H1 (cell line): ENCODE measurements at places on chromosomes 5 and 9. TPM values are rescaled to one million over a fixed set of nuclear protein-coding genes. Genes with fewer than 3 reads are reported as not detected.
A peak's percentile ranks its signal among the peaks of the same experiment; 100 is the strongest.

Gene OLFML2A
- total RNA-seq = 11.4 and 11.5 TPM in 2 replicates

DNA sequence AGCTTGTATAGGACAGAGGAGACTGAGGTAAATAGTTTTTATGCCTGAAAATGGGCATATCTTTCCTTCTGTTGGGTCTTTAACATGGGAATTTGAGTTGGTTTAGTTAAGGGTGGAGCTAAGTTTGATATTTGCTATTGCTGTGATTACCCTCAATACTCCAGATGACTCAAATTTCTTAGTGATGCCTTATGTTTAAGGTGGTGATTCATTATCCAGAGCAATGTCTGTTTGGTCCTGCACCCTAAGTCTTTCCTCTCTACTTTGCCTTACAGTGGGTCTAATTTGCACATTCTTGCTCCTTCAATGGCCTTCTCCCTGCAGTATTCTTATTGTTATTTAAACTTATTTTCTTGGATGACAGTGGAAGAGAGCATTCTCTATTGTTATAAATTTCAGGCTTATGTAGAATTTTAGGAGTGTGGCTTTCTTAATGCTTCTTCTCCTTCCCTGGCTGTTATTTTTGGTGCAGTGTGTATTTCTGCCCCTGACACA lies 312.9 kb upstream of the RPS23 start:
- DNase-seq = no peak
- H3K4me1 ChIP-seq = no peaks in the 10 kb centered on the region; the same call in none of the 2 replicates
- H3K27me3 ChIP-seq = no peaks in the 10 kb centered on the region
- no peaks in the 10 kb centered on the region for H3K36me3 ChIP-seq
- H3K4me3 ChIP-seq = peak overlapping the region; percentile 27; the same call in 1 of the 2 replicates

GRCh38 chr5:24571302-24571701 lies 73.5 kb downstream of the CDH10 start:
- no peaks in the 10 kb centered on the region for H3K36me3 ChIP-seq
- H3K4me3 ChIP-seq = no peak overlapping the region
- H3K27ac ChIP-seq = no peak overlapping the region
- no peak for DNase-seq
- H3K4me1 ChIP-seq = no peaks in the 10 kb centered on the region
- H3K27me3 ChIP-seq = no peaks in the 10 kb centered on the region

- DNase-seq = no peak
- no peak overlapping the region for H3K4me3 ChIP-seq
- H3K36me3 ChIP-seq = no peaks in the 10 kb centered on the region
- H3K4me1 ChIP-seq = peaks cover 4% of the 10 kb centered on the region; the same call in 1 of the 2 replicates
- H3K27me3 ChIP-seq = no peaks in the 10 kb centered on the region
- H3K27ac ChIP-seq = no peak overlapping the region
Observed at GRCh38 chr9:79687131-79687447, 115.3 kb downstream of the TLE4 start.

- no peak overlapping the region for H3K27ac ChIP-seq
- DNase-seq = no peak
- no peaks in the 10 kb centered on the region for H3K36me3 ChIP-seq
- no peak overlapping the region for H3K4me3 ChIP-seq
Observed at GRCh38 chr5:112594095-112594850, 143.4 kb upstream of the APC start.

DNA sequence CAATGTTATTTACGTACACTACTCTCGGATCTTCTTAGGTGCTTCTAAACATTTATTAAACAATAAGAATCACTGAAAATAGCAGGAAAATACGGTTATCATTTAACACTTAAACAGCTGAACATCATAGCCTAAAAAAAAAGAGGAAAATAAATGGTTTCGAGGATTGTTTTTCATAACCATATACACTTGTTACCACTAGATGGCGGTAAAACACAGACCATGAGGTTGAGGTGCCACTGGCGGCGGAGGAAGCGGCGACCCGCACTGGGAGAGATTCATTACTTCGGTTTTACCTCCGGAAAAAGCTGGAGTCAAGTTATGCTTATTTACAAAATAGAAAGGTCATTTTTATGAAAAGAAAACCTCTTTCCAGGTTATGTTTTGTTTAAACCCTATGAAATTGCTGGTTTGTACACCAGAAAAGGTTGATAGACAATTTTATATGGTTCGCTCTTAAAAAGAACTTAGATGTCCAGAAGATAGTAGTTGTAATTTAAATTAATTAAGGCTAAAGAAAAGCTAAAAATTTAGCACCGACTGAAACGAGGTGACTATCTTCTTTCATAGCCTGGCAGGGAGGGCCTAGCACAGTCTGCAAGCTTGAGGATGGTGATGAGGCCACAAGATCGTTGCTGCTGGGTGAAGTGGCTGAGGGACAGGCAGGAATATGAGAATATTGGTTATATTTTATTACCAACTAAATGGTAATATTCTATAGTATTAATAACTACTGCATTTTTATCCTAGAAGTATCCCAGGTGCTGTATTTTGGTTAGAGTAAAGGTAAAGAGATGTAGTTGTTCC lies 605.7 kb downstream of the RAB3C start:
- DNase-seq = peak; percentile 25
- H3K36me3 ChIP-seq = no peaks in the 10 kb centered on the region
- H3K27ac ChIP-seq = no peak overlapping the region
- H3K27me3 ChIP-seq = no peaks in the 10 kb centered on the region
- H3K4me3 ChIP-seq = no peak overlapping the region

Gene DOK3
- 6.4 and 8.6 TPM in 2 replicates for total RNA-seq

Gene IFNA21
- total RNA-seq = not detected in 2 replicates

DNA sequence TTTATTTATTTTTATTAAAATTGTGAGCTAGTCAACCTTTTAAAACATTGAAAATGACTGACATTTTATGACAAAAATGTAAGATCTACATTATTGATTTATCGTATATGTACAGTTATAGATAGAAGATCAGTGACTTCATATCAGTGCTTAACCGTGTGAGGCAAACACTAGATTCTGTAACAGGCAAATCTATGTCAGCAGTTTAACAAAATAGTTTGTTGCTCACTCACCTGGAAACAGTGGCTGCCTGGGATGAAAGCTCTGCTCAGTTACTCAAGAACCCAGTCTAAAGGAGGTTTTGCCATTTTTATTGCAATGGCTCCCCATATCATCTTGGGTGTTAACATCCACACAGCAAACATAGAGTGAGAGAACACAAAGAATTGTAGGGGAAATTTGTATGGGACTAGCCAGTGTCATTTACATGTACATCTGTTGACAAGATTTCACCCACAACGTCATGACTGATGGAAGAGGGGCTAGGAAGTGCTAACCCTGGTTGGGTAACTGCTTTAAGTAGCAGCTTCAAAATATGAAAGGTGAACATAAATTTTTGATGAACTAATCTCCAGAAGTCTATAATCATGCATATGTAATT lies 49.0 kb downstream of the SGCD start:
- DNase-seq = no peak
- H3K27me3 ChIP-seq = no peaks in the 10 kb centered on the region
- no peaks in the 10 kb centered on the region for H3K36me3 ChIP-seq
- no peaks in the 10 kb centered on the region for H3K4me1 ChIP-seq
- H3K27ac ChIP-seq = no peak overlapping the region
- H3K4me3 ChIP-seq = no peak overlapping the region

Gene EPB41L4A
- total RNA-seq = 4.6 and 6.1 TPM in 2 replicates

- no peak overlapping the region for H3K4me3 ChIP-seq
- no peaks in the 10 kb centered on the region for H3K36me3 ChIP-seq
- no peak for DNase-seq
- H3K27me3 ChIP-seq = no peaks in the 10 kb centered on the region
- H3K27ac ChIP-seq = no peak overlapping the region
Observed at GRCh38 chr5:40674661-40675235, 5.0 kb upstream of the PTGER4 start.

DNA sequence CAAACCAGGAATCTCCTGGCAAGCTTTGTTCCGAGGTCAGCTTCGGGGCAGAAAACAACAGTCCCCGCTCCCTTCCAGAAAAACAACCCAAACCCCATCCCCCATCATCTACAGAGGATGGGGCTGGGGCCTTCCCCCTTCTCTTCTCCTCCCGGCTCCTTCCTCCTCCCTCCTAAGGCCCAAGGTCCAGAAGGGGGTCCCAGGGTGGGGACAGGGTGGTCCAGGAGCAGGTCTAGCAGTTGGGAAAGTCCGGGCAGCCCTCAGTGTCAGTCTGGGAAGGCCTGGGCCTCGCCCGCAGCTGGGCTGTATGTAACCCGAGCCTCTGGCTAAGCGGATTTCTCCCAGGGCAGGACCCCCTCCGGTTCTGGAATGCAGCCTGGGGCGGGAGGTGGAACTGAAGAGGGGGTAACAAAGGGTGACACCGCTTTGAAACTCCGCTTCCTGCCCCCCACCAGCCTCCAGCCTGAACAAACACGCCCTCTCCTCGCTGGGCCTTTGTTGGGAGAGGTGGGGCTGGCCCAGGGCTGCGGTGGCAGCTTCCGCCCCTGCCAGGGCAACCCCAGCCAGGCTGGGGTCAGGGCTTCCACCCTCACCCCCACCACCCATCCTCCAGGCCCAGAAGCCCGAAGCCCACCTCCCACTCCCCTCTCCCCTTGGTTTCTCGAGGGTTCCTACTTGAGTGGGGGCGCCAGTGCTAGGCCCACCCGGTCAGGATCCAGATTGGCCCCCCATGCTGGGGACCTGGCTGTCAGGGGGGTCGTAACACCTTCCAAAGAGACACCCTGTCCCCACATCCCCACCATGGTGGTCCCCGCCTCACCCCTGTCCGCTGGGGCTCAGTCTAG lies 63.5 kb downstream of the C9orf50 start:
- H3K27me3 ChIP-seq = no peaks in the 10 kb centered on the region
- no peaks in the 10 kb centered on the region for H3K36me3 ChIP-seq
- peak overlapping the region; percentile 76 for H3K27ac ChIP-seq
- DNase-seq = peak; percentile 96

GRCh38 chr5:106640511-106640910 lies 1030.2 kb downstream of the EFNA5 start:
- H3K27me3 ChIP-seq = no peaks in the 10 kb centered on the region
- no peak overlapping the region for H3K4me3 ChIP-seq

- no peaks in the 10 kb centered on the region for H3K27me3 ChIP-seq
- H3K36me3 ChIP-seq = no peaks in the 10 kb centered on the region
- DNase-seq = no peak
- no peak within 1 kb of the TSS for H3K27ac ChIP-seq
Observed at GRCh38 chr5:140827704-140828361, at the start of gene PCDHA6. Gene PCDHA6, plus strand, starts transcription at chr5:140827960. Its CDS starts 132 bp downstream, at chr5:140828092.

- H3K36me3 ChIP-seq = no peaks in the 10 kb centered on the region
- DNase-seq = peak; percentile 68
- H3K27ac ChIP-seq = no peak overlapping the region
- H3K27me3 ChIP-seq = peaks cover 18% of the 10 kb centered on the region
Observed at GRCh38 chr9:135075234-135076142, 12.0 kb upstream of the OLFM1 start.

DNA sequence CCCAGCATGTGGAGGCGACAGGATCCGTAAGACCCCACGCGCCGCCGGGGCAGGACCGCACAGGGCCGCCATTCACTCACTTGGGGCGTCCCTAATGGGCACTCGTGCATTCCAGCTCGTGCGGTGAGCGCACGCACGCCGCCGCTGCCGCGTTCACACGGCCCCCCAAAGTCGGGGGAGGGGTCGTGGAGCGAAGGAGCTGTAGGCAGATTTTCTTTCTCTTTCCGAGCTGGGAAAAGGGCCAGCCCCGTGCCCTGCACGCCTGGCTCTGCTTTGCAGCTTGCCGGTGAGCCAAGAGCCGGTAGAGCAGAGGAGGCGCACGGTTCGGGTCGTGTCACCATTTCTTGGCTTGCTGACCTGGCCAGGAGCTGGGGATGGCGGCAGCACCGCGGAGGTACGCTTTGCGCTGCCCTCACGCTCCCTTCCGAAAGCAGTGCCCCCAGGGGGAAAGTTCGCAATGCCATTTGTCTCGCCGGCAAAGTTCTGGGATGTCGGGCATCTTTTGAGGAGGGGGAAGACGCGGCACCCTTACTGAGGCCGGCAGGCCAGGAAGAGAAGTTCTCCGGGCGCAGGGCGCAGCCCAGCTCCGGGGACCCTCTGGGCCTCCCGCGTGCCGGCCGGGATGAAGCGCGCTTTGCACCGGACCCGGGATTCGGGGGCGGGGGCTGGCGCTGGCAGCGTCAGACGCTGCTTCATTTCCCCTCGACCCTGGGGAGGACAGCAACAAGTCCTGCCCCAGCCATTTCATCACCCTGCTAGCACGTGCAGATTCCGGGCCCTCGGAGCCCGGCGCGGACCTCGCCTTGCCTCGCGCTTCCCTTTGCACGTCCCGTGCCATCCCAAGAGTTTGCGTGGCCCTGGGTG lies 898 bp downstream of the STC2 start:
- H3K36me3 ChIP-seq = peaks cover 35% of the 10 kb centered on the region
- H3K4me1 ChIP-seq = peaks cover 16% of the 10 kb centered on the region
- H3K27me3 ChIP-seq = peaks cover 8% of the 10 kb centered on the region
- peak overlapping the region; percentile 38; the same call in 1 of the 2 replicates for H3K27ac ChIP-seq
- peak overlapping the region; percentile 95 for H3K4me3 ChIP-seq

GRCh38 chr9:92774274-92774673 lies 9.6 kb upstream of the BICD2 start:
- H3K4me1 ChIP-seq = peaks cover 7% of the 10 kb centered on the region; the same call in 1 of the 2 replicates
- H3K4me3 ChIP-seq = no peak overlapping the region
- no peaks in the 10 kb centered on the region for H3K27me3 ChIP-seq
- no peaks in the 10 kb centered on the region for H3K36me3 ChIP-seq

Gene SLC36A2
- not detected in 2 replicates for total RNA-seq

Gene TEK
- 33.2 and 35.8 TPM in 2 replicates for total RNA-seq

GRCh38 chr5:152113401-152113800 lies 188.8 kb upstream of the GLRA1 start:
- H3K27me3 ChIP-seq = no peaks in the 10 kb centered on the region
- H3K27ac ChIP-seq = no peak overlapping the region
- H3K36me3 ChIP-seq = no peaks in the 10 kb centered on the region
- H3K4me1 ChIP-seq = no peaks in the 10 kb centered on the region
- no peak overlapping the region for H3K4me3 ChIP-seq
- DNase-seq = no peak
